ENCODE measurements at places on chromosomes 3 and 15.

DNA sequence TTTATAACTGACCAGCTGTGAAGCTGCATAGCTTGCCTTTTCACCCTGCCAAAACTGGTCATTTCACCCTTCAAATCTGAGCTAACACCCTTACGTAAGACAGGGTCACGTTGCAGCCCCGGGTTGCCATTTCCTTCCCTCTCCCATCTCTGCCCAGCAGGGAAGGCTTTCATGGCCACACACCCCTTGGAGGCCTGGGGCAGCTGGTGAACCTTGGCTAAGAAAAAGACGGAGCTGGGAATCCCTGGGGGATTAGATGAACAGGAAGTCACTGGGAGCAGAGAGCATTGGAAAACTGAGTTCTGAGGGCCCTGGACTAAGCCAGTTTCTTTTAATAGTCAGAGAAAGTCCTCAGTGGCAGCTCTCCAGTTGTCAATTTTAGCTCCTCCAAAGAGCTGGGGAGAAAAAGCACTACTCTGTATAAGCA, 67.8 kb downstream of the TTC23 start:
- no peak for DNase-seq

GRCh38 chr15:89106200-89106599, 17.9 kb downstream of the ABHD2 start:
- no peak for DNase-seq

DNA sequence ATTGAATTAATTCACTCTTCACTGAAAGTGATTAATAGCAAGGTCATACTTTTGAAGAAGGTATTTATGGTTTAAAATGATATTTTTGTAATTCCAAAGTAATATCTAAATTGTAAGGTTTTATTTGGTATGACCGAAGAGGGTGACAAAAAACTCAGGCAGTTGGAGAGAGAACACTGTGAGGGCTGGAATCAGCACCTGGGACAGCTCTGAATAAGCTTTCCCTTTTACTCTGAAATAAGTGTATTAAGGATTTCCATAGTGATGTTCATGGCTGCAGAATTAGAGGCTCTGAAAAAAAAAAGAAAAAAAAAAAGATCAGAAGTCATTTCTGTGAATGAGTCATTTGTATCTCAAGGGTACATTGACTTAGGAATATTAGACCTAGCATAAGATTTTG, 299.5 kb downstream of the IL5RA start:
- DNase-seq = no peak

- DNase-seq = no peak
Measured at GRCh38 chr3:98376631-98377030, 13.8 kb upstream of the OR5K3 start.

GRCh38 chr15:37289109-37289765, 188.9 kb upstream of the MEIS2 start:
- no peak for DNase-seq

DNA sequence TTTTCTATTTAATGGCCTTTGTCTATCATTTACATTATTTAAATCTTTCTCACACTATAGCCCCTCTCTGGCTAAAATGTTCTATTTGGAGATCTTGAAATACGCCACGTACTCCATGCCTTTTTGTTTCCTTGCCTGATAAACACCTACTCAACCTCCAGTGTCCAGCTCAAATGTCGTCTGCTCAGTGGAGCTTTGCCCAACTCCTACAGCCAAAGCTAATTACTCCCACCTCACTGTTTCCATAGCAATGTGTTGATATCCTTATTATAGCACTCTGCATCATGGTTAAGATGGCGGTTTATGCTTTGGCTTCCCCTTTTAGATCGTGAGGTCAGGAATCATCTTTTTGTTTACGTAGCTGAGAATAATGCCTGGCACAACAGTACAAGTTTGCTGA, 55.9 kb downstream of the NGLY1 start:
- DNase-seq = no peak

- DNase-seq = no peak
Measured at GRCh38 chr3:131350506-131350905, 31.1 kb upstream of the NUDT16 start.

Data from stimulated activated CD8-positive, alpha-beta memory T cell treated with anti-CD3 and anti-CD28 coated beads, Interleukin-7, amount 100 ng/mL, for 1 hour (primary cell).